ENCODE measurements at places on chromosomes 5 and 9.

GRCh38 chr5:67257500-67257899 is 60.9 kb upstream of the CD180 start:
- no peak for DNase-seq

DNA sequence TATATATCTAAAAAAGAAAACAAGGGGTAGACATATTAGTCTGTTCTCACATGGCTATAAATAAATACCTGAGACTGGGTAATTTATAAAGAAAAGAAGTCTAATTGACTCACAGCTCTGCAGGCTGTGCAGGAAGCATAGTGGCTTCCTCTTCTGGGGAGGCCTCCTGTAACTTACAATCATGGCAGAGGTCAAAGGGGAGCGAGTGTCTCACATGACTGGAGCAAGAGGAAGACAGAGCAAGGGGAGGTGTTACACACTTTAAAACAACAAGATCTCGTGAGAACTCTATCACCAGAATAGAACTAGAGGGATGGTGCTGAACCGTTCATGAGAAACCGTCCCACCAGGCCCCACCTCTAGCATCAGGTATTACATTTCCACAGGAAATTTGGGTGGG is 616.8 kb downstream of the TLE4 start:
- DNase-seq, result no peak

DNA sequence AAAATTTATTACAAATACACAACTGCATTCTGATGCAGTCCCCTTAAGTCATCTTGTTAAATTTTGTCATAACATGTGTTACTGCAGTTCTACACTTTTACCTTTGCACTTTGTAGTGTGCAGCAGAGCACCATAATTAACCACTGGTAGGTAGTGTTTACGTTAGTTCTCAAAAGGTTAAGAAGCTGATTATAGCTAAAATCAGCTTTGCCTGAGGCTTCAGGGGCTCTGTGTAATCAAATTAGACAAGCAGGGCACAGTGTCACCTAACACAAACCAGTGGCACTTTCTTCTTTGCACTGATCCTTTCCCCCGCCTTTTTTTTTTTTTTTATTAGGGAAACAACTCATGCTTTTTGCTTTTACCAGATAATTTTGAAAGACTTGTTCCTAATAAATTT is 26.1 kb downstream of the POU5F2 start:
- no peak for DNase-seq

DNA sequence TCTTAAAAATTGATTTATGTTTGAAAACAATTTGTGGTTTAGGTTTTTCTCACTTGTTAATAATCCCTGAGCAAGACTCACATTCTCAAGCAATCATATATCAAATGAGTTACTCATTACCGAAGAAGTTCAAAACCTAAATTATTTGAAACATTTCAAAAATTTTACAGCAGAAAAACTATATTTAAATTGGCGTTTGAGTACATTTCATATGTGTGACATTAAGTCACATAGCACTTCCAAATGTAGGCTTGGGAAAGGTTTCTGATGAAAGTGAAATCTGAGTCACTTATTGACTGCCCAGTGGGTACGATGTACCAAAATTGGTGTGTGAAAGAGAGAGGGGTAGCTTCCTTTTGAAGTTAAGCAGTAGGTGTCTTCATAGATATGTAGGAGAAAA is 411.4 kb upstream of the SGCD start:
- DNase-seq, result no peak

DNA sequence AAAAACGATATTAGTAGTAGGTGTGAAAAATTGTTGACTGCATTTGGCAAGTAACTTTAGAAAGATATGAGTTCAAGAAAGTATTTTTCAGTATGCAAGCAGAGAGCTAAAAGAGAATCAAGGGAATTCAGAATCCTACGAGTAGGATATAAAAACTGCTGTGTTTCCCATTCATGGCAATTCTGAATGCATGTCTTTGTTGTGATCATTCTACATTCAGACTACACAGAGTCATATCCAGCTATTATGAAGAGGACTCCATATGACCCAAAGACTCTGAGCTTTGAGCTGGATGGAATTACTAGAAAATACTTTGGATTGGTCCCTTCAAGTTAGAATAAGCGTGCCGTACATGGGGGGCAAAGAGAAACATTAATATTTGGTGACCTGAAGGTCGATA is 12.0 kb downstream of the IFNE start:
- no peak for DNase-seq

DNA sequence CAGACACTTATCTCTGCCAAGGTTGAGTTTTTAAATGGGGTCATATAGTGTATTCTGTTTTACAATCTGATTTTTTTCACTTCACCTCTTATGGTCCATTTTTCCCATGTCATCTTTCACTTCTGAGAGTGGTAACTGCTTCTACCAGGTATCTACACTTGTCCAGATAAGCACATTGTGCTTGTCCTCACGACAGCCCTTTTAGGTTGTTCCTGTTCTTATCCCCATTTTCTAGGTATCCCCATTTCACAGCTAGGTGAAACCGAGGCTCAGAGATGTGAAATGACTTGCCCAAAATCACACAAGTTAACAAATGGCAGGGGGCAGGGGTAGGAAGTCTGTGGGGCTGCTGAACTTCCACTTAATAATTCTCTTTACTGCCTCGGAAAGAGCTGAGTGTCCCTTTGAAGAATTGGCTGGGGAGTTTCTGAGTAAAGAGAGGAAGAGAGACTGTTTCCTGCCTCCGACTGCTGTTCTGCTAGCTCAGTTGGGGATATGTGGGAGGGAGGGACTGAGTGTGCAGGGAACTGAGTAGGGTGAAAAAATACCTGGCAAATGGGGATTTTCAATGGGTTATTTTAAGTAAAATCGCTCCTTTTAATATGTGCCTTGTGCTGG is 255.4 kb downstream of the GRIA1 start:
- peak; percentile 25 for DNase-seq

- no peak for DNase-seq
These were observed 29.6 kb downstream of the PSAT1 start for GRCh38 chr9:78326564-78326963.

- peak; percentile 67 for DNase-seq
These were observed 73.3 kb downstream of the RXRA start for GRCh38 chr9:134399435-134400056.

GRCh38 chr5:1507961-1508658 is 15.7 kb downstream of the LPCAT1 start:
- no peak for DNase-seq

DNA sequence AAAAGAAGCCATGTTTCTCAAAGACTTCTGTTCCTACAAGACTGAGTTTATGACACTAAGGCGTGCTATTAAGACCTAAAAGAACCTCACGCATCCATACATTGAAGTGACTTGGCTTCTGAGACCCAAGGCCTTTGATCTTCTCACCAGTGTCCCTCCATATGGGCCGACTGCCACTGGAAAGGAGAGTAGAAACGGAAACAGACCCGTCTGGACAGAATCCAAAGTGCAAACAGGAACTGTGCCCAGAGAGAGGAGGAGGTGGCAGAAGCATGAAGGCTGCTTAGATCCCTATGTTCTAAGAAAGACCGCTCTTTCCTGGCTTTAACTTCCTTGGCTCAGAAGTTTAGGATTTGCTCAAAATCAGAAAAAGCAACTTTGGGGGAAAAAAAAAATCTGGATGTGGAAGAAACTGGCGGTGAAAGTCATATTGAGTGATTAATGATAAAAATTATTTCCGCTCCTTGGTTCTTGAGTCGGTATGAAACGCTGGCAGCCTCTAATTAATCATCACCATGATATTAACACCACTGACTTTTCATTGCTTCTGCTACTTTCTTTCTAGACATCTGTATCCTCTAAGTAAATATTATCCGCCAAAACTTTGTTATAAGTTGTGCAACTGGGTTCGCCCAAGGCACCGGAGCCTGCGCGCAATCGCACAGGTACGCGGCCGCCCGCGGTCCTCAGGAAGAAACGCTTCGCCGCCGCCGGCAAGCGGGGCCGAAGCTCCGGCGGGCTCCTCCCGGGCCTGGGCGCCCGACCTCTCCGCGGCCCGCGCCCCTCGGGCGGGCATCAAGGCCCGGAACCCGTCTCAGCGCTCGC is 726 bp downstream of the DAP start:
- peak; percentile 61 for DNase-seq

GRCh38 chr9:123320814-123321213 is 35.2 kb upstream of the CRB2 start:
- DNase-seq, result no peak

DNA sequence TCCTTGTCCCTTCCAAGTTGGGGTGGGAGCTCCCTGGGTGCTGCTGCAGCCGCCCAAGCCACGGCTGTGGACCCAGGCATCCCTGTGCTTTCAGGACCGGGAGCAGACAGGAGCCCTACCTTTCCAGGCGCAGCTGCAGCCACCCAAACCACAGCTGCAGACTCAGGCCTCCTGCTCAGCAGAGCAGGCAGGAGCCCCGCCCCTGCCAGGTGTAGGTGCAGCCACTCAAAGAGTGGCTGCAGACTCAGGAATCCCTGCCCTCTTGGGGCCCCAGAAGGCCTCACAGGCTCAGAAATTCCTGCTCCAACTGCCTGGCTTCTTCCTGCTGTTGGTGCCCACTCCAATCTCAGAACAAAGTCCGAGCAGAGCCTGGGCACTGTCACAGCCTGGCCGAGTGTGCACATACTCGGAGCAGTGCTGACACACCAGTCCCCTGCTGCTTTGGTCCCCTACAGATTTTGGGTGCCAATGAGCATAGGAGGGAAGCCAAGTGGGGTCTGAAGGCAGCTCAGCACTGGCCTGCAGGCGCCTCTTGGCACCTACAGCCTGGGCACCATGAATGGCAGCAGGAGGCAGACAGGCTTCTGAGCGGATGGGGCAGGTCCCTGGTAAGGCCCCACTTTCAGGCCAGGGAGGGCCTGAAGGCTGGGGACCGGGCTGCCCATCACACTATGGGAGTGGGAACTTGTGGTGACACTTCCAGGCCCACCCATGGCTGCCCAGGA is 6.0 kb upstream of the TESK1 start:
- DNase-seq, result no peak

GRCh38 chr9:95060234-95060633 is 257.3 kb downstream of the FANCC start:
- DNase-seq, result no peak

DNA sequence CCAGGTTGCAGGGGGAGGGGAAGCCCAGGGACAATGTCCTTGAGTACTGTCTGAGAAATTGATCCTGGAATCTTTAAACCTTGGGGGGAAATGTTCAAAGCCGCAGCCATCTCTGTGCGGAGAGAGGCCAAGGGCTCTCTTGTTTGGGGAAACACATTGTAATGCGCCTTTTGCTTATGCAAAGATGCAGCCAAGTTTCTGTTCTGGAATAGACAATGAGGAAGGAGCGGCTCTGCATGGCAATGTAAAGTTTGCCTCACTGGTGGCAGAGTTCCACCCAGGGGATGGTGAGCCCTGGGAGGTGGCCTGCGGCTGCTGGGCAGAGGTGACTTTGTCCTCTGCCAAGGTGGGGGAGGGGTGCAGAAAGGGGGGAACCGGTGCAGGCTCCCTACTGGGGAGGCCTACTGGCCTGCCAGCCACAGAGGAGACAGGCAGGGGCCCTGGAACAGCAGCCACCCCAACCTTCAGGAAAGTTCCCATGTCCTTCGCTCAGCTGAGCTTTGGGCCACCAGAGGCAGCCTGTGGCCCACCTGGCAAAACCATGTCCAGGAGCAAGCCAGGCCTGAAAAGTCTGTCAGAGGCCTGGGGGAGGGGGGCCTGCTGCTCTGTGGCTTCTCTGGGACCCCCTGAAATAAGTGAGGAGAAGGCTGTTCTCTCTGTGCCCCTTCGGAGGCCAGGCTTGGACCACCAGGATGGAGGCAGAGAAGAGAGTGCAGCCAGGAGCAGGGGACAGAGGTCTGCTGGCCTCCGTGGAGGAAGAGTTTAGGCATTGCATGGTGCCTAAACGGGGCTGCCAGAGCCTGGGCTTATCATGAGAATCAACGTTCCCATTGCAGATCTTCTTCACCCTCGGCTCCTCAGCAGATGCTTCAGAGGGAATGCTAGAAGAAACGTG is 127.8 kb downstream of the ZNF354C start:
- no peak for DNase-seq

GRCh38 chr5:3896098-3896497 is 300.5 kb downstream of the IRX1 start:
- DNase-seq, result no peak

- peak; percentile 9 for DNase-seq
These were observed 29.6 kb upstream of the SLC9A3 start for GRCh38 chr5:553874-554273.

DNA sequence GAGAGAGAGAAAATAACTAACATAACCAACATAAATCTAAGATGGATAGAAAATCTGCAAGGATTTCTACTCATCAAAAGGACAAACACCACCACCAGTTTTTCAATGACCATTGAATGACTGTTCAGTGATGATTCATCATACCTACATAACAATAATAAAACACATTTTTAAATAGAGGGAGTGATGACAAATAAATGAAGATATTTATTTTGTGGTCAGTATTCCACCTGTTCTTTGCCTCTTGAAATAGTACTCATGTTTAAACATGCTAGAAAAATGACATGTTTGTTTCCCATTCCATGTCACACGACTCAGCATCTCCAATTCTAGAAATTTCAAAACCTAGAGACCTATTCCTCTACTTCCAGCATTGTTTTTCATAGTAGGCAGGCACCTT is 34.6 kb upstream of the ADAMTS16 start:
- no peak for DNase-seq

- no peak for DNase-seq
These were observed 13.5 kb downstream of the NR6A1 start for GRCh38 chr9:124757616-124758015.

DNA sequence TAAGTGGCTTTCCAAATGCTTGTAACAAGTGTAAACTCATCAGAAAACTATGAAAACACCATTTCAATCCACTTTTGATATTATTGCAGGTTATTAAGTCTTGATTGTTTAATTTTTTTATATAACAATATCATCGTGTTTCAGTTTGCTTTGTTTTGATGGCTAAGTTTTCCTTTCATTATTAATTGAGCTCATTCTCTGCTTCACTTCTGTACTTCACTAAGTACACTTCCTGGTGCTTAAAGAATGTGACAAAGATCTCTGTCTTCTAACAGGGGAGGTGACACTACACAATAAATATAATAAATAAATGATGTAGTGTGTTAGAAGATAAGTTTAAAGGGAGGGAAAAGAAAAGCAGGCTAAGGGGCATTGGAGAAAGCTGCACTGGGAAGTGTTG is 13.0 kb upstream of the RAD23B start:
- DNase-seq, result no peak

DNA sequence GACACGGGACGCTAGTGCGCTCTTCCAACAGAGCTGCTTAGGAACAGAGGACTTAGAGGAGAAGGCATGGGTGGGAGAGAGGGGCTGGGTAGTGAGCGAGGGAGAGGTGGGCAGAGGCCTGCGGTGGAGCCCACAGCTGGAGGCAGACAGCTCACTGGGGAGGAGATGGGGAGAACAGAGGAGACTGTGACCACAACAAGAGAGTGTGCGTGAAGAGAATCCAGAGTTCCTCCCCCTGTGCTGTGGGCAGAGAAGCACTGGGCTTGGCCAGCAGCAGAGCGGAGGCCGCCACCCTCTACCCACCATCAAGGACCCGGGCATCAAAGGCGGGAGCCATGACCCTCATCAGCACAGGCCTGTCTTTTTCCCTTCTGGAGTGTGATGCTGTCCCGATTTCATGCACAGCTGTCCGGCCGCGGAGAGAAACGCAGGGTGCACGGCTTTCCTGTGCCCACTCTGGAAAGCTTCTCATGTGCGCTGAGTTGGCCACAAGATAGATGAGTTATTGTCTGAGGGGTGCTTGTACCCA is 228.3 kb upstream of the IRX4 start:
- DNase-seq, result no peak
